ENCODE measurements at places on chromosomes 5 and 9.

DNA sequence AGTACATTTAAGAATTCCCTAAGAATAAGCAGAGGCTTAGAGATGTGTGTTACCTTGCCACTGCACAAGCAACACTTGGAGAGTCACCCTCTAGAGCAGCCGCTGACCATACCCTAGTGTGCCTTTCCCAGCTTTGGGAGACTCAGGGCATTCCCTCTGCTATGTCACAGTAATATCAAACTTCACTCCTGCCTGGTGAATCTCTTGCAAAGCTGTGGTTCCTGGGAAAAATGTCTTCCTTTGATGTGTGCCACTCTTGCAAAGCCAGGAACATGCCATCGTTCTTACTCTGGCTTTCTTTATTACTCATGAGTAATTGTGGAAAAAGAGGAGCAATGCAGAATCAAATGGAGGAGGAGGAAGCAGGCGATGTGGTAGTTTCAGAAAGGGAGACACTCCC, 173.2 kb downstream of the CCDC192 start:
- DNase-seq, result peak; percentile 88

- no peak for DNase-seq
Observed at GRCh38 chr5:98794414-98795080, 21.1 kb downstream of the RGMB start.

GRCh38 chr9:113644321-113644720, 180.8 kb downstream of the RGS3 start:
- no peak for DNase-seq

- no peak for DNase-seq
Observed at GRCh38 chr9:95729669-95730368, 145.7 kb upstream of the ERCC6L2 start.

DNA sequence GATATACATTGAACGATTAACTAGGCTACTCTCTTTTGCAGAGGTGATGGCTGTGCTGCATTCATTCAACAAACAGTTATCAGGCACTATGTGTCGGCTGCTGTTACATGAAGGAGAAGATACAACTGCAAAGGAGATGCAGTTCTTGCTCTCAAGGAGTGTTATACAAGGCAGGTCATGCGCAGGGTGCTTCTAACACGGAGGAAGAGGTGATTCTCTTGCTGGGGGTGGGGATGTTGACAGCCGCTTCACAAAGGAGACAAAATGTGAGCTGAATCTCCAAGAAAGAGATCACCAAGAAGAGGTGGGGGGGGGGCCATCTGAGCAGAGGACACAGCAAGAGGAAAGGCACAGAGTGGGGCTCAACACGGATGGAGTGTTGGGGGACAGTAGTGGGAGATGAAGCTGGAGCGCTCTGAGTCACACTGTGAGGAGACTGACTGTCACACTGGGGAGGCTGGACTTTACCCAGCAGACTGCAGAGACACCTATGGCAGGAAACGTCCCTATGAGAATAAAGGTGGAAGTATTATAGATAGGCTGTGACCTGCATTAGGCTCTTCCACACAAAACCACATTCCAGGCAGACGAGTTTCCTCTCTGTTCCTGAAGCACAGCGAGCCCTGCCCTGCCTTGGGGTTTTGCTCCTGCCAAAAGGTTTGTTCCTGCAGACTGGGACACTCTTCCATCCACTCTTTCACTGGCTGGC, 20.9 kb downstream of the NDUFA8 start:
- peak; percentile 29 for DNase-seq

DNA sequence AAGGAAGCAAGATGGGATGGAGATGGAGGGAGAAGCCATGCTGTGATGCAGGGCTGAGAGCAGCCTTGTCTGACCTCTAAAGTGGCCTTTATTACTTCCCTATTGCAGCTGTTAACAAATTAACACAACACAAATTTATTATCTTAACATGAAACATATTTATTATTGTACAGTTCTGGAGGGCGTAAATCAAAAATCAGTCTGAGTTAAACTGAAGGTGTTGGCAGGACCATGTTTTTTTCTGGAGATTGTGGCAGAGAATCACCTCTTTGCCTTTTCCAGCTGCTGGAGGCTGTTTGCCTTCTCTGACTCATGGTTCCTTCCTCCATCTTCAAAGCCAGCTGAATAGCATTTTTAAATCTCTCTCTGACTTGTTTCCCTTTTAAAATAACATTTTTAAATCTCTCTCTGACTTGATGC, 7.2 kb upstream of the MCC start:
- DNase-seq, result no peak

- DNase-seq, result peak; percentile 21
Observed at GRCh38 chr9:92098638-92099037, 16.6 kb downstream of the SPTLC1 start.

DNA sequence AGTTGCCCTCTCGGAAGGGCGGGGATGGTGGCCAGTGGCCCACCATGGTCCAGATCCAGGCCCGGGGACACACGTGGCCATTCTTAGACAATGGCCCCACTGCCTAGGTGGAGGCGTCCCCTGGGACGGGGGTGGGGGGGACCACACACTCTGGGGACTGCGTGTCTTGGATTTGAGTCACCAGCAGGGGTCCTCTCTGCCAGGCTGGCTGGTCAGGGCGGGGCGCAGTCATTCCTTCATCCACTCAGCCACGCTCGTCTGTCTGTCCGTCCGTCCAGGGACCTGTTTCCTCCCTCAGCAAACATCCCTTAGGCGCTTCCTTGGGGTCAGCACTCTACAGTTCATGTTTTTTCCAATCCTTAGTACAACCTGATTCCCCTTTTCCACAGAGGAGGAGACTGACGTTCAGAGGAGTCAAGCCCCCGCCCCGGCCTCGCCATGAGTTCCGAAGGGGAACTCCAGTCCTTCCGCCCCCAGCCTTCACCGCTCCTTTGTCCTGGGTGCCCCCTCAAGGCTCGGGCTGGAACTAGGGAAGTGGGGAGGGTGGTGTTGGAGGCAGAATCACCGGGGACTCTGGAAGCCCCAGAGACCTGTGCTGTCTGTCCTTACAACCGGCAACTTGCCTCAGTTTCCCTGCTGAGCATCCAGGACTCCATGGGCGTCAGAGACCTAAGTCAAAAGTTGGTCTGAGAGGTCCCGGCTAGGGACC, 276.6 kb upstream of the MVB12B start:
- DNase-seq, result no peak

- no peak for DNase-seq
Observed at GRCh38 chr9:91082731-91083130, 279.0 kb downstream of the AUH start.

DNA sequence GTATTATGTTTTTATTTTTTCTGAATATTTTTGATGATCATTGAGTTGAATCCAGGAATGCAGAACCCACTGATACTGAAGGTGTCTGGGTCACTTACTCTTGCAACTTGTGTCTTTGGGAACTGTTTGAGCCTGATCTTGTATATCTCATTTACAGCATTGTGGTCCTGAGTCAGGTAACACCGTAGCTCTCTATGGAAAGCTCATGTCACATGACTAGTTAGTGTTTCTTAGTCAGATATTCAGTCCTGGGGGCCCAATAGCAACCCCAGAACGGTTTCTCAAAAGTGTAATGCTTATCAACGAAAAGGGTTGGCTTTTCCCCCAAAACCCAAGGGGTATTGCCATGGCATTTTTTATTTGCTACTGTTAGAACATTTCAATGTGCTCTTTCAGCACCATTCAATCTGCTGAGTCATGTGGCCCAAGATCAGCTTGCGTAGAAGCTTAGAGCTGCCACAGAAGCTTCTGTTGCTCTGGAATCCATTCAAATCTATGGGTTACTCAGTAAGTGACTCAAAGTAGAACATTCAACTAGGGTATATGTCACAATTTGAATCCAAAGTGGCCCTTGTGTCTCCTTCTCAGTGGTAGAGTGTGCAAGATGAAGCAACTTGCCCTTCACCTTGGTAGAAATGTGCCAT, 12.1 kb upstream of the PTAR1 start:
- no peak for DNase-seq

DNA sequence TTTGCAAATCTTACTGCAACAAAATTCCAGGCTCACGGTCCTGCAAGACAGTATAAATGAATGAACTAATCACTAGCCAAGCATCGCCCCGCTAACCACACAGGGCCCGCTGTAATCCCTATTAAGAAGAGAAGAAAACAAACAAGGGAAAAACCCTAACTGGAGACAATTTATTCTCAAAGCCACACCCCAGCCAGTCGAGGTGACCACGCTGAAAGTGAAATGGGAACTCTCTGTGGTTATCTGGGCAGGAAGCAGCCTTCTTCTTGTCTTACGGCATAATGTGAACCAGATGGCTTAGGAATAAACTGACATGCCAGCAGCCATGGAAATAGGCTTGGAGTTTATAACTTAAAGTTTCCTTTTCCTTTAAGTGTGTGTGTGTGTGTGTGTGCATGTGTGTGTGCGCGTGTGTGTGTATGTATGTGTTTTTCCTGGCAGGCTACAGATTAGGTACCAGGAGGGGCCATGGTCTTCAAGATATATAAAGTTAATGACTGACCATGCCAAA, 120.2 kb downstream of the SEMA6A start:
- peak; percentile 49 for DNase-seq

GRCh38 chr5:44535621-44536020, 146.4 kb upstream of the FGF10 start:
- no peak for DNase-seq

GRCh38 chr9:72046630-72047456, 13.6 kb downstream of the C9orf57 start:
- no peak for DNase-seq

- DNase-seq, result peak; percentile 24
Observed at GRCh38 chr5:89769975-89770374, 639.6 kb downstream of the CETN3 start.

- peak; percentile 55 for DNase-seq
Observed at GRCh38 chr5:138789771-138790242, 36.6 kb downstream of the CTNNA1 start.

- DNase-seq, result no peak
Observed at GRCh38 chr5:143265995-143266394, 137.5 kb downstream of the NR3C1 start.

DNA sequence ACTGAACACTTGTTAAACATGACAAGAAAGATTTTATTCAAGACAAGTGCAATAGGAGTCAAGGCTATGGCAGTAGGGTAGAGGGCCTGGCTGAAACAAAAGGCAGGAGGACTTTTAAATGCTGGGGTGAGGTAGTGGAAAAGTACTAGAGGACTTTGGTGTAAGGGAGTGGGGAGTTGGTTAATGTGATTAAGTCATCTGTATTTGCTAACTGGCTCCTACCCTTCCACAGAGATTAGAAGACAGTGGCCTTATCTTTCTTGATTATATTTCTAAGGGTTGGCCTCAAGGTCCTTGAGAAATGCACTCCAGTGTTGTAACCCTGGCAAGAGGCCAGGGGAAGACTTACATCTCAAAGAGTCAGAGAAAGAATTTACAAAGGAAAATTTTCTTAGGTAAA, 160.2 kb upstream of the FTMT start:
- DNase-seq, result no peak

- no peak for DNase-seq
Observed at GRCh38 chr9:103078581-103078980, 83.4 kb downstream of the CYLC2 start.

- DNase-seq, result peak; percentile 38
Observed at GRCh38 chr9:128006332-128006996, 25.7 kb upstream of the EEIG1 start.

DNA sequence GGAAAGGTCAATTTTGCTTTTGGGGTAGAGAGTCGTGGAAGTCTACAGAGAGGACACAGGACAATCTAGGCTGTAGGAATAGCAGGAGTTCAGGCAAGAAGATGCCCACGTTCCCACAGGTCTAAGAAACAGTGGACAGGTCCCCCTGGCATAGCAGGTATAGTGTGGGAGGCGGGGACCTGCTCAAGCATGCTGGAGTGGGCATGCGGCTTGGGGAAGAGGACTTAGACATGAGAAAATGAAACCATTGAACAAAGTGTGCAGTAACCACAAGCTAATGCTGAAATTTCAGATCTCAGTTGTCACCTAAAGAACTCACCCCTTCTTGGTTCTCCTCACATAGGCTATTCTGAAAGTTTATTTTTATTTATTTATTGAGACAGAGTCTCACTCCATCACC, 142.8 kb upstream of the EFNA5 start:
- no peak for DNase-seq

GRCh38 chr9:84744195-84744594, 74.7 kb downstream of the NTRK2 start:
- DNase-seq, result no peak

GRCh38 chr9:121666294-121666693, 14.9 kb downstream of the DAB2IP start:
- DNase-seq, result no peak

DNA sequence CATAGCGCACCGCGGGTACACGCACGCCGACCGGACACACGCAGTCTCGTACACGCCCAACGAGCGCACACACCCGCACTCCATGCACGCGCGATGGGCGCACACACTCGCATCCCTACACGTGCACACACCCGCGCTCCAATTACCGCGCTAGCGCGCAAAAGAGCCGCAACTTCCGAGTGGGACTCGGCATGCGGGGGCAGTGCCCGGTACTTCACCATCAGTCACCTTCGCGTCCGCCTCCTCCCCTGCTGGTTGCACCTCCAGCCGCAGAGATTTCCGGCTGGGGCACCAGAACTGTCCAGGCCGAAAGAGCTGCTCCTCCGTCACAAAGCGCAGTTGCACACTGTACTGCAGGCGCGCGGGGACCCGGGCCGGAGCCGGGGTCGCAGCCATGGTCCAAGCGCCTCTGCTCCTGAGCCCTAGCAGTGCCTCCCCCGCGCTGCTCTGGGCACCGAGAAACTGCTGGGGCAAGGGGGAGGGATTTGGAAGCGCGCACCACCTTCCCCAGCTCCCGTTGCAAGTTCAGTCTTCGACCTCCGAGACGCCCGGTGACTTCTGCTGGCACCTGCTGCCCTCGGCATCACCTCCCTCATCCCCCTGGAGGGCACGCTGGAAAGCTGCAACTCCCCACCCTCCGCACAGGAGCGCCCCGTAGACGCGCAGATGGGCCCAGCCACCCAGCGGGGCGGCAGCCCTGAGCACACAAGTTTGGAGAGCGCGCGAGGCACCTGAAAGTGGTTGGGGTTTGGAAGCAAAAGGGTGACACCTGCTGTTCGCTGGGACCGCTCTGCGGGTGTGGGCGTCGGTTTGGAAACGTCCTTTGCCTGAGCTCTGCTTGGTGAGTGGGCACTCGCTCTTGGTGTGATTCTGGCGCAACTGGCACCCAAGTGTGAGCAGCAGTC, 337.4 kb upstream of the PUM3 start:
- DNase-seq, result peak; percentile 51

DNA sequence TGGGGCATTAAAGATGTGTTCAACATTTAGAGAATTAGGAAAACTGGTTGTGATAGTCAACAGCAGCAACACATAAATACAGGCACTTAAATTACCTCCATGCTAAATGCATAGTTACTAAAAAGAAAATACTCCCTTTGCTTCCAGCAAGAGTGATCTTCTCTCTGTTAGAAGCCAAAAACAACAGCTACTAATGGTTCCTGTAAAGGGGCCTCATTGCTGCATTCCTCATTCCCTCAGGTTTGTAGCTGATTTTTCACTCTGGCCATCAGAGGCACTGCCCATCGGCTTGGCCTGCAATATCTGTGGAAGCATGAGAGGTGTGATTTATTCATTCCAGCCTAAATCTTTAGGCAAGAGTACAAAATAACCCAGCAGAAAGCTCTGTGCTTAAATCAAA, 466.0 kb upstream of the ADAMTS16 start:
- no peak for DNase-seq
